ENCODE measurements at places on chromosomes 4 and X.

DNA sequence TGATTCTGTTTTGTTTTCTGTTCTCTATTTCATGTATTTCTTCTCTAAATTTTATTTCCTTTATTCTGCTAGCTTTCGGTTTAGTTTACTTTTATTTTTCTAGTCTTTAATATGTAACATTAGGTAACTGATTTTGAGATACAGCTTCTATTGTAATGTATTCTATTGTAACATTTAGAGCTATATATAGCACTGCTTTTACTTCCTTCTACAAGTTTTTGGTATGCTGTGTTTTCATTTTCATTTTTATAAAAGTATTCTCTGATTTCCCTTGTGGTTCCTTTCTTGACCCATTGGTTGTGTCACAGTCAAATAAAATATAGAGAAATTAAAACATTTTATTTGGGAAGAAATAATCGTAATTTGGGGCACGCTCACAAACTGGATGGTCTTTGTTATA, 13.9 kb upstream of the CT47A1 start:
- no peak for DNase-seq

DNA sequence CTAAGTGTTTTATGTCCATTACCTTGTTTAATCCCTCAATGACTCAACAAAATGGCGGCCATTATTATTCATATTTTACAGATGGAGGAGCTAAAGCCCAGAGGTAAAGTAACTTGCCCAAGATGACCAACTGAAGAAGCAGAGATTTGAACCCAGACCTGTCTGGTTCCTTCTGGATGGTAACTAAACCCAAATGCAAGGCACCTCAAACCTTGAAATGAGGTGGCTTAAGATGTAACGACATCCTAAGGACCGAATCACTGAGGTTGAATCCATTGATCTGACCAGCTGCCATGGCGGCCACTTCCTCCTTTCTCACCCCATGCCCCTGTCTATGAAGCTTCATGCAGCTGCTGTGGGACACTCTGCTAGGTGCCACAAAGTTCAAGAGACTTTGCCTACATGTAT, 932 bp downstream of the TLR10 start:
- no peak for DNase-seq

GRCh38 chrX:30951003-30951402, 61.9 kb upstream of the TAB3 start:
- no peak for DNase-seq

DNA sequence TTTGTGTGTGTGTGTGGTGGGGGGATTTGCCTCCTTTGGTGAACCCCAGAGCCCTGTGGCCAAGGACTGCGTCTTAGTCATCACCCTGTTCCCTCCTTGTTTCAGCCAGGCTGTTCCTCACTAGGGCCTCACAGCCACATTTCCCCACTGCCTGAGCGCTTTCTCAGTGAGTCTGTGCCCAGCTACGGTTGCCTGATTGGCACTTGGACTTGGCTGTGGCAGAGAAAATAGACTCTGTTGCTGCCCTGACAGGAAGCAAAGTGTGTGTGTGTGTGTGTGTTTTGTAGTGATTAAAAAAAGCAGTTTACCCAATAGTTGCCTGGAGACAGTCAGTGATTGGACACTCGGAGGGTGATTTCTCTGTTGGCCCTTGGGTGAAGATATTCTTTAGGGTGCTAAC, 113.0 kb downstream of the UCHL1 start:
- no peak for DNase-seq

- DNase-seq, result no peak
Measured at GRCh38 chr4:98673288-98673644, 14.9 kb upstream of the TSPAN5 start.

DNA sequence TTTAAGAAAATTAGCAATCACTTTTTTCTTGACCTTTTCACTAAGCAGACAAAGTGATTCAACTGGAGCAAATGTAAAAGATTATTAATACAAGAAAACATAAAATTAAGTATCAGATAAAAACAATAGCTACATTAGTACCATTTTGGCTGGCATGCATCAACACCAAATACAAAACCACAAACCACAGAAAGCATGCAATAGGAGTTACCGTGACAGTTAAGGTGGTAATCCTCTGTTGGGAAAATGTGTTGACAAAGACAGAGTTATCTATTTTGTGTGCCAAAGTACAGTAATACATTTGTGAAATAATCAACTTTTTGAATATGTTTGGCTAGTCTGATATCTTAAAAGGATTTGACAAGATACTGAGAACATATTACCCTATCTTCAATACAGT, 89.8 kb upstream of the ETNPPL start:
- DNase-seq, result no peak

DNA sequence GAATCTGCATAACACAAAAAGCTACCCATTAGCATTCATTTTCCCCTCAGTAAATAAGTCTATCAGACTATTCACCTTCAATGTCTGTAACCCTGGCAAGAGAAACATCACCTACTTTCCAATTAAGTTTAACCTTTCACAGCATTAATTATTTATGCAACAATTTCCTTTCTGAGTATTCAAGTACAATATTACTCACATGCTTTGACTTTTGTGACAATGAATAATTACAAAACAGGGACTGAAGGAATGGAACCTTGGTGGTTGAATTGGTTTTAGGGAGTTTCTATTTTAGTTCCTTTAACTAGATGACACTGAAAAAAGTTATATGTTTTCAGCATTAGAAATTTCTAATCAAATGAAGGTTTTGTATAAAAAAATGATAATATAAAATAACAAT, 932.3 kb upstream of the EPHA5 start:
- no peak for DNase-seq

GRCh38 chr4:15410750-15411149, 17.1 kb upstream of the C1QTNF7 start:
- DNase-seq, result no peak

DNA sequence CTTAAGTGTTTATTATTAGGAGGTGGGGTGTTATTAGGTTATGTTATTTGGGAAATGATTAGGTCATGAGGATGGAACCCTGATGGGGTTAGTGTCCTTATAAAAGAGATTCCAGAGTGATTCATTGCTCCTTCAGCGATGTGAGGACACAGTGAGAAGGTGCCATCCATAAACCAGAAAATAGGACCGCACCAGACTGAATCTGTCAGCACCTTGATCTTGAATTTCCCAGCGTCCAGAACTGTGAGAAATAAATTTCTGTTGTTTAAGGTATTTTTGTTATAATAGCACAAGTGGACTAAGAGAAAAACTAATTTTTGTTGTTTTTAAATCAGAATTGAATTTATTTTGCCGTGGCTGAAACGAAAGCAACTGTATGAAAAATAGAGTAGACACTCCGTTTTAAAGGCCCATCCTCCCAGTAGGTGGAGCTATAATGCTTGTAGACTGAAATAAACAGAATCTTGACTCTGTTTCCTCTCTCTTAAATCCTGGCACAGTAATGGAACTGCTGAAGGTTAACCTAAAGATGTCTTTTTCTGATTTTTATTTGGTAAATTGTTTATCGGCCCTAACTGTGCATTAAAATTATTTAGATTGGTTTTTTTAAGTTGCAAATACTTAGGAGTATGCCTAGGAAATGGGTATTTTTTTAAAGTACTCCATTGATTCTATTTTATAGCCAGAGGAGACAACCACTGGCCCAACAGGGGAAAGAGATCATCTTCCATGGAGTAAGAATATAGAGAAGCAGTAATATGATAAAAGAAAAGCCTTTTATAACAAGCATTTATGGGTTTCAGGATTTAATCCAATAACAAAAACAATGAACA, 133.2 kb upstream of the ADAMTS3 start:
- DNase-seq, result peak; percentile 28

DNA sequence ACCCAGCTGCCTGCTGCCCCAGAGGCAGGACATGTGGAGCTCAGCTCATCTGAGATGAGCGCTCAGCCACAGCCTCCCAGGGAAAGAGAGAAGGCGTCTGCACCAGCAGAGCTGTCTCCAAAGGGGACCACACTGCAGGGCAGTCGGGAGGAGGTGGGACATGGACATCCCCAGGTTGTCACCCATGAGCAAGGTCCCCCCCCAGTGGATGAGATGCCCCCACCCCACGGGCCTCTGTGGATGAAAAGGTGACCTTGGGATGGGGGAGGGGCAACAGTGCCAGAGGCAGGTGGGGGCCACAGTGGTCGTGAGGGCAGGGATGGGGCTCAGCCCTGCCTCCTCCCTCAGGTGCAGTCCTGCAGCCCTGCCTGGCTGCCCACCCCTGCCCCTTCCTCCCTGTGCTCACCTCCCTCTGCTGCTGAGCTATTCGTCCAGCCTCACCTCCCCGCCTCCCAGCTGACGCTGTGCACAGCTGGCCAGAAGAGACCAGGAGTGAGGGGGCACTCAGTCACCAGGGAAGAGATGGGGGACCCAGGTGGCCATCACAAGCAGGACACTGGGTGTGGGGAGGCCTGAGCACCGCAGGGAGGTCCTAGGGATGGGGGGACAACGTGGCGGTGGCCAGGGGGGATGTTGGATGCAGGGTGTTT, 9.3 kb downstream of the NKX1-1 start:
- DNase-seq, result no peak

DNA sequence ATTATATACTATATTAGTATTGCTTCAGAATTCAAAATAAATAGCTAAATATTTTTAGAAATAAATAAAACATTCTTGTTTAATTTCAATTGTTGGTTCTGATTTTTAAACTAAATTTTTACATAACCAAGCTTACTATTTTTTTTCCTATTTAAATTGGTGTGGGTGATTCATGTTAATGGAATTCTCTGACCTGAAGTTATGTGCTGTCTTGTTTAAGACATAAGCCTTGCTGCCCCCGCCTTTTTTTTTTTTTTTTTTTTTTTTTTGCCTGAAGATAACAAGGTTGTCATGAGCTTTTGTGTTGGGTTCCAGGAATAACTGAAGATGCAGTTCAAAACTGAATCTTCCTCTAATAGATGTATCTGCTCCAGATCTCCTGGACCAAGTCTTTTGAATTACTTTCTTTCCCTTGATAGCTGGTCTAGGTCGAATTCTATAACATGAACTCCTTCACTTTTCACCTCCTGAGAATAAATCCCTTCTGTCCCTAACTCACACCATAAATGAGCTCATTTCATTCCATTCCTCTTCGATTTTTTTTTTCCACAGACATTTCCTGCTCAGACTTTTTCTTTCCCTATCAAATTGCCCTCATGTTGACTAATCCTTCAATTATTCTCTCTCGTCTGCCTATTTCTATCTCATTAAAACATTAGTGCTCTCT, 261.5 kb upstream of the FTHL17 start:
- DNase-seq, result no peak

DNA sequence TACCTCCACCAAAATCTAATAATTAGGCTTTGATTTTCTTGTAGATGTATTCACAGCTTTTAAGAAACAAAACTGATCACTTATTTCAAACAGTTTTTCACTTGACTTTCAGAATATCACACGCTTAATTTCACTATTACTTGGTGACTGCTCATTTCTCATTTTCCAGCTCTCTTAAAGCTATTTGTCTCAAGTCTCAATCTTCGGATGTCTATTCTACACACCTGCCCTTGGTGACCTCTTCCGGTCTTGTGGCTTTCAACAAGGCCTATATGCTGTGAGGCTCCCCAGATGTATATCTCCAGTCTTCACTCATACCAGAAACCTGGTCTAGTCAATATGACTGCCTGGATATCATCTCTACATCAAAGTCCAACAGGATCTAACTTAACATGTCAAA, 34.9 kb upstream of the ANXA10 start:
- DNase-seq, result no peak

DNA sequence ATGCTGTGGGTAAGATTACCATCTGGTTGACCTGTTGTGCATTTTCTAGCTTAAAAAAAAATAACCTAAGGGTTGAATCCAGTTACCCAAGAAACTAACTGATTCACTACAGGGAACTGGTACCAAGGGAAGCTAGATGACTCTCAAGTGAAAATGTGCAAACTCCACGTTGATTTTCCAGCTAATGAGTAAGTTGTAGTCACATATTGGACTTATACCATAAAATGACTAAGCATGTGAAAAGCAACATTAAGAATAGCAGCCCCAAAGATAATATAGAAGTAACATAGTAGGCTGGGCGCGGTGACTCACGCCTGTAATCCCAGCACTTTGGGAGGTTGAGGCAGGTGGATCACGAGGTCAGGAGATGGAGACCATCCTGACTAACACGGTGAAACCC, 270.9 kb downstream of the SPRY1 start:
- DNase-seq, result no peak

DNA sequence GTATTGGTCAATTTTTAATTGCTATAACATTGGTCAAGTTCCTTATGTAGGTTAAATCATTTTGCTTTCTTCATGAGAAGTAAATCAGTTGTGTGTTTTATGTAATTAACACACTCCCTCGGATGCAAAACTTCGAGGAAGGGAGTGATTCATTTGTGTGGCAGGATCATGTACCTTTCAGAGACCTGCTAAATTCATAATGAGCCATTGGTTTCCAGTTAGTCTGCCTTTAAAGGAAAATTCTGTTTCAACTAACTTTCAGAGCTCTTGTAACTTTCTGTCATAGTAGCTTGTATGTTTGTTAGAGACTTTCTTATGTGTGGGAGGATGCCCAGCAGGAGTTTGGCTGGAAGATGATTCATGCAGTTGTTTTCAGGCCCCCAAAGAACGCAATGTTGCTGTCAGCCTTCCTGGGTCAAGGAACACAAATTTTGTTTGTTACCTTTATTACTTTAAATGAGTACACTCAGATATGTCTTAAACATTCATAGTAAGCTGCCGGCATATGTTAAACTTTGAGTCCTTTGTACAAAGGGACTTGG, 72.1 kb downstream of the GPR101 start:
- DNase-seq, result no peak

- no peak for DNase-seq
Measured at GRCh38 chr4:68615699-68616422, 39.7 kb upstream of the UGT2B17 start.

DNA sequence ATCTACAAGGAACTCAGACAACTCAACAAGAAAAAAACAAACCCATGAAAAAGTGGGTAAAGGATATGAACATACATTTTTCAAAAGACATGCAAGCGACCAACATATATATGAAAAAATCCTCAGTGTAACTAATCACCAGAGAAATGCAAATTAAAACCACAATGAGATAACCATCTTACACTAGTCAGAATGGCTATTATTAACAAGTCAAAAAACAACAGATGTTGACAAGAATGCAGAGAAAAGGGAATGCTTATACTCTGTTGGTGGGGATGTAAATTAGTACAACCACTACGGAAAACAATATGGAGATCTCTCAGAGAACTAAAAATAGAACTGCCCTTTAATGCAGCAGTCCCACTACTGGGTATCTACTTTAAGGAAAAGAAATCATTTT, 12.1 kb downstream of the NIPAL1 start:
- DNase-seq, result no peak

DNA sequence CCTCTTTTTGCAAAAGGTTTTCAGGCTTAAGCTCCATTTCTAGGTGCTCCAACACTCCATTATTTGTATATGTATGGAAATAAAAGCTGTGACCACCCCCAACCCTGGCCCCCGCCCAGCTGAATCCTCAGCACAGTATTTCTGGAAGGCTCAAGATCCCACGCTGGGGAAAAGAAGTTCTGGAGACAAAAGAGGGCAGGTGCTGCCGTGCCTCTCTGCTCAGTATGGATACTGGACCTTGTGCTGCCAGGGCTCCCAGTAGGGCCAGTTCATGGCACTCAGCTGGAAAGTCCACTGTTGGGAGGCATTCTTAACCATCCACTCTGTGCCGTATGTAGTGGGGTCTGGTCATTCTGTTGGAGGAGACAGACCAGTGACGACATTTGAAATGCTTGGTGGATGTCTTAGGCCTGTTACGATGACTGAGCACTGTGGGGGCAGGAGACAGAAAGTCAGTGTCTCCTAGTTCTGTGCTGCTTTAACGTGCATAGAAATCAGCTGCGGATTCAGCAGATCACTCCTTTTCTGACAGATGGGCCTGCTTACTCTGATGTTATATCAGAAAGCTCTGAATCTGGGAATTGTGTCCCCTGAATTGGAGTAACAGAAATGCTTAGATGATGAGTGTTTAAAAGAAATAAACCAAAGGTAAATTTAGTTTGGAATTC, 48.4 kb upstream of the MSANTD1 start:
- DNase-seq, result no peak

GRCh38 chr4:182144626-182145333, 98.4 kb upstream of the TENM3 start:
- DNase-seq, result no peak

All from renal cortex interstitium (tissue), 15 donors.